ENCODE measurements at places on chromosomes 7 and 10.
A peak's percentile ranks its signal among the peaks of the same experiment; 100 is the strongest.

DNA sequence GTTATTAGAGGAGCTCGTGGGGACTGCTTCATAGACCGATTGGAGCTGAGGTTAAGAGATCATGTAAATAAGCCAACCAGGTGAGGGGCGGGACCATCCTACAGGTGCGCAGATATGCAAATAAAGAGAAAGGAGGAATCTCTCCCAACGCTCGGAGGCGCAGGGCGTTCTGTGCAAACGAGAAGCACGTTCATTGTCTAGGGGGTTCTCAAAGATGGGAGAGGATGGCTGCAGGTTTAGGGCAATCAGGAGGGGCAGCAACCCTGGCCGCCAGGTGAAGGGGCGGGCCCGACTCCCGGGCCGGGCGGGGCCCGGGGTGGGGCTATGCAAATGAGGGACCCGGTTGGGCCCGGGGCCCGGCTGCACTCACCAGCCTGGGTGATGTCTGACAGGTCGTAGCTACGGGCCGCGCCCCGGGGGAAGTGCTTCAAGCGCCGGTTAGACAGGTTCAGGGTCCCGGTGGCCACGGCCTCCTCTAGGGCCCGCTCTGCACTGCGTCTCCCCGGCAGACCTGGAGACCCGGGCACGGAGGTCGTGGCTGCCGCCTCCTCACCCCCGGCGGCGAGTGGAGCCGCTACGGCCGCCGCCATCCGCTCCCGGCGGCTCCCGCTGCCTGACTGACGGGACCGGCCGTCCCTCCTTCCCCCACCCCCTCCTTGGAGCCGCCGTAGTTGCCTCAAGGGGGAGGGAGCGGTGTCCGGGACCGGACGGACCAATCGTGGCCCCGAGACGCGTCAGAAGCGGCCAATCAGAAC is at the start of gene LRCH4:
LRCH4 (minus strand) TSS at position 619 of the 755 bp plus-strand sequence; CDS start at position 590, 29 bp downstream.
- peak; percentile 45 for DNase-seq

- DNase-seq, result no peak
Observed at GRCh38 chr10:95341716-95342130, 50.9 kb upstream of the PDLIM1 start.

DNA sequence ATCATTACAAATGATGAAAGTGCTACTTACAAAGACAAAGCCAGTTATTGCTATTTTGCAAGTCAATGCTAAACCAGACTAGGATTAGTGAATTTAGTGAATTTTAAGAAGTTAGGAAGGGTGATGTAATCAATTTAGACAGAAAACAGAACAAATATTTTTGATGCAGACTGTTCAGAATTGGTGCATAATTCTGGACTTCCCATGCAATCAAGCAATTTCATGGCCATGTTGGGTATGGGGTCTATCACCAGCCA is 85.4 kb downstream of the CH25H start:
- DNase-seq, result no peak

GRCh38 chr7:146116521-146117222 is at the start of gene CNTNAP2:
CNTNAP2 (plus strand) TSS chr7:146116801; CDS start chr7:146116877, 76 bp downstream.
- no peak for DNase-seq

GRCh38 chr7:123054357-123055133 is 59.0 kb upstream of the TAS2R16 start:
- no peak for DNase-seq

GRCh38 chr7:106037489-106038176 is 74.5 kb downstream of the SYPL1 start:
- no peak for DNase-seq

DNA sequence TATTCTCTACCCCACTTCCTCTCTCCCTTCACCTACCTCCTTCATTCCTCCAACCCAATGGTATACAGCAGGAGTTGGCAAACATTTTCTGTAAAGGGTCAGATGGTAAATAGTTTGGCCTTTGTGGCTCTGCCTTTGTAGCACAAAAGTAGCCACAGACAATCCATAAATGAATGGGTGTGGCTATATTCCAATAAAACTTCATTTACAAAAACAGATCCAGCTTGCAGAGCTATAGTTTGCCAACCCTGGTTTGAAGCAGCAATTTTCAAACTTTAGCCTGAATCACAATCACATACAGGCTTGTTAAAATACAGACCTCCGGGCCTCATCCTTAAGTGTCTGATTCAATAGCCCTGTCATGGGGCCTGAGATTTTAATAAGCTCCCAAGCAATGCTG is 110.5 kb downstream of the CPEB3 start:
- DNase-seq, result no peak

GRCh38 chr7:157782041-157782440 is 445.2 kb downstream of the DNAJB6 start:
- no peak for DNase-seq

DNA sequence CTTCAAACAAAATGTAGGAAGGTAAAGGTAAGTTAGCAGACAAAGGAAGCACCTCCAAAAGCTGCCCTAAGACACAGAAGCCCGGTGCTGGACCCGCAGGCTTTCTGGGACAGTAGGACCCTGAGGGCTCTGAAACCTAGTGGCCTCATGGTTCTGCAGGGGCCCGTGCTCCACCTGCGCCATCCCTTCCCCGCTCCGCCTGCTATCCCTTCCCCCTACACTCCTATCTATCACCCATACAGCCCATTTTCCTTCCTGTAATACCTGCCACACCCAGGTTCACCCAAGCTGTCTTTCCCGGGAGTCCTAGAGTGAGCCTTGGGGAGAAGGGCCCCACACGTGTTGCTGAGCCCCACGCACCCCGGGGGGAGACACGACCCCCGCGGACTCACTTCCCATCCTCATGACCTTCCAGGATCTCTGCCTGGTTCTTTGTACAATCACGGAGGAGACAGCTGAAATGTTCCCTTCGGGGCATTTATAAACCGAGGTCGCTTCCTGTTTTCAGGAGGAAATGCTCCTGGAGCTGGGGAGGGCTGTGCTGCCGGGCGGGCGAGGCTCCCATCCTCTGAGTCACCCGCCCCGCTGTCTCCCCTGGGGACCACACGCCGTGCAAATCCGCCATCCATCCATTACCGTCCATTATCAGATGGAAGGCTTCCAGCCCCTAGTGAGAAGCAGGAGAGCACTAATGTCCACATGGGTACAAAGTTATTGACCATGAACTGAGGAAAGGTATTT is 251.7 kb upstream of the PITRM1 start:
- no peak for DNase-seq

DNA sequence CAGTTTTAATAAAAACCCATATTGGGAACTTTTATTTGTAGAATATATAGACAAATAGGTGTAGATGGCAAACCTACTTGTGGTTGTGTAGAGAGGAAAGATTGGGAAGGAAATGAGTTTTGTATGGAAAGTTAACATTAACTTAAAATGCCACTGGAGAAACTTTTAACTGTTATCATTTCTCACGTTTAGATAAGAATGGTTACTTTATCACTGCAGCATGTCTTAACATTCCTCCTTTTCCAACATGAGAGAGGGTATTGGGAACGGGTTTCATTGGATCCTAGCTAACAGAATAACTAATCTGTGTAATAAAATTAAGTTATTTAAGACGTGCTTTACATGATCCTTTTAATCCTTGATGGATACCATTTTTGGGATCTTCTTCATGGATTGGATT is 1.8 kb downstream of the LUC7L2 start:
- DNase-seq, result no peak

DNA sequence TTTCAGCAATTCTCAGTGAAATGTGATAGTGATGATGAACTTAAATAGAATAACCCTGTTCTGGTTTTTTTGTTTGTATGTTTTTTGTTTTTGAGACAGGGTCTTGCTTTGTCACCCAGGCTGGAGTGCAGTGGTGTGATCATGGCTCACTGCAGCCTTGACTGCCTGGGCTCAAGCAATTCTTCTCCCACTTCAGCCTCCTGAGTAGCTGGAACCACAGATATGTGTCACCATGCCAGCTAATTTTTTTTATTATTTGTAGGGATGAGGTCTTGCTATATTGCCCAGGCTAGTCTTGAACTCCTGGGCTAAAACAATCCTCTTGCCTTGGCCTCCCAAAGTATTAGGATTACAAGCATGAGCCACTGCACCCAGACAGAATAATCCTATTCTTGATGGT is 14.3 kb upstream of the COL17A1 start:
- no peak for DNase-seq

DNA sequence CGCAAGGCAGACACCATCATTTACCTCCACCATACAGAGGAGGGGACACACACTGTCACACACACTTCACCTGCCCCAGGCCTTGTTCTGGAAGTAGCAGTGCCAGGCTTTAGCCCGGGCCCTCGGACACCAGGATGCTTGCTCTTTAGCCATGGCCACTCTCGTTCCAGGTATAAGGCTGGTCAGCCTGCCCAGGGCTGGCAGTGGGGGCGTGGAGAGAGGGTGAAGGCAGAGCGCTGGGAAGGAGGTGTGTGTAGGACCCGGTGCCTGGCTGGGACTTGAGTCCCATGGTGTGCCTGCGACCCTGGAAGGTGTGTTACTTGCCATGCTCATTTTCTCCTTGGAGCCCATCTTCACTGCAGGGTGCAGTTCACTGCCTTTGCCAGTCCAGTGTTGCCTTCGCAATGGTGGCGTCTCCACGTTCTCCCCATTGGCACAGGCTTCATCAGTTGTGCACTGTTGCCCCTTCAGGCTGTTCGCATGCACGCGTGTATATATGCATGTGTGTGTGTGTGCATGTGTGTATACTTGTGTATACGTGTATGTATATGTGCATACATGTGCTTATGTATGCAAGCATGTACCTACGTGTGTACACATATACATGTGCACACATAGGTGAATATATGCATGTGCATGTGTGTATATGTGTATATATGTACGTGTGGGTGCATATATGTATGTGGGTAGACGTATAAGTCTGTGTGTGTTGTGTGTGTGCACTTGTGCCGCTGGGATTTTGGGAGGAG is 153.4 kb downstream of the CAMK1D start:
- no peak for DNase-seq

GRCh38 chr7:94706996-94707740 is 51.2 kb upstream of the SGCE start:
- DNase-seq, result no peak

GRCh38 chr7:41544241-41544640 is 158.6 kb downstream of the INHBA start:
- DNase-seq, result no peak

GRCh38 chr7:101936223-101936610 is 118.8 kb downstream of the CUX1 start:
- DNase-seq, result no peak

- no peak for DNase-seq
Observed at GRCh38 chr10:29725133-29725720, 90.5 kb upstream of the SVIL start.

DNA sequence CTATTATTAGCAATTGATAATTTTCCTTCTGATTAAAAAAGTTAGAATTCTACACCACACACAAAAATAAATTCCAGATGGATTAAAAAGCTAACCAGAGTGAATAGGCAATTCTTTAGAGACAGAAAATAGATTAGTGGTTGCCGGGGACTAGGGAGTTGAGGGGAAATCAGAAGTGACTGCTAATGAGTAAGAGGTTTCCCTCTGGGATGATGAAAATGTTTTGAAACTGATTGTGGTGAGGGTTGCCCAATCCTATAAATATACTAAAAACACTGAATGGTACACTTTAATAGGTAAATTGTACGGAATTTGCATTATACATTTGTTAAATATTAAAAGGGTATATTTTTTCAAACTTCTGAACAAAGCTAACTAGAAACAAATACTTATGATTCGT is 214.9 kb downstream of the GPAM start:
- DNase-seq, result no peak

- no peak for DNase-seq
Observed at GRCh38 chr7:115476671-115477181, 553.8 kb downstream of the TFEC start.

DNA sequence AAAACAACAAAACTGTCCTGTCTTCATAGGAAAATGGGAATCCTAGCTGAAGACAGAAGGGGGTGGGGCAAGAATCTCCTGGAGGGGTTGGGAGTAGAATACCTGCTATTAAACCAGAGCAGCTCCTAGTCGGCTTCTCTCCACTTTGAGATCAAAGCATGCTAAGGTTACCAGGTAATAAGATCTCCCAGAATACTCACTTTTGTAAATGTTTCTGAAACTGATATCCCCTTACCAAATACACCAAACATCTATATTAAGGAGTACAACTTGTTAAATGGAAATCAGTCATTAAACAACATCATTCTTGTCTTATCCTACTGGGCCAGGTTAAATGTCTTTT is 29.5 kb upstream of the DAGLB start:
- DNase-seq, result no peak

GRCh38 chr7:93515144-93515543 is 59.4 kb downstream of the CALCR start:
- no peak for DNase-seq

GRCh38 chr10:124152139-124153022 is 59.0 kb upstream of the CHST15 start:
- DNase-seq, result no peak

Data from stimulated activated CD4-positive, alpha-beta T cell treated with anti-CD3 and anti-CD28 coated beads, Interleukin-15, amount 100 ng/mL, for 1 hour (primary cell).